ENCODE measurements at places on chromosomes 6 and 20. TPM values are rescaled to one million over a fixed set of nuclear protein-coding genes. Genes with fewer than 3 reads are reported as not detected.

The SH3BGRL2 gene
- 0.37 TPM for polyA plus RNA-seq

- DNase-seq = no peak
Measured at GRCh38 chr6:29791162-29791561, 36.5 kb upstream of the HLA-G start.

The C6orf141 gene
- not detected for polyA plus RNA-seq

GRCh38 chr20:273884-274283 lies 16.4 kb downstream of the DEFB132 start:
- DNase-seq = no peak

GRCh38 chr6:154457046-154457713 lies 53.3 kb downstream of the CNKSR3 start:
- DNase-seq = no peak

- DNase-seq = no peak
Measured at GRCh38 chr6:148814082-148814790, 67.4 kb downstream of the UST start.

DNA sequence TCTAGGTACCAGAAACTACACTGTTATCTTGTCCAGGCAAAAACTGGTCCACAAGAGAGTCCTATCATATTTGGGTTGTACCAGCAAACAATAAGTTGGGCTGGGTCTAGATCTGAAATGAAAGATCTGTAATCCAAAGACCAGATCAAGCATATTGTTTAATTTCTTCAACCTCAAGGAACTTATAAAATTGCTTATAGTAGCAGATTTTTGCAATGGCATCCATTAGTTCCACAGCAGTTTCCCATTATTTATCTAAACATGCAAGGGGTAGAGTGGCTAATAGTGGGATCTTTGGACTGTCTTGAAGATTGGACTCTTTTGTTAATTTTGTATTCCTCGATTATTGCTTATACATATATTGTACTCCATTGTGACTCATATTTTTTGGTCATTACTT lies 40.5 kb upstream of the SNAP25 start:
- no peak for DNase-seq
